Inflammatory macrophage (primary cell): ENCODE measurements at places on chromosomes 3 and 15.

DNA sequence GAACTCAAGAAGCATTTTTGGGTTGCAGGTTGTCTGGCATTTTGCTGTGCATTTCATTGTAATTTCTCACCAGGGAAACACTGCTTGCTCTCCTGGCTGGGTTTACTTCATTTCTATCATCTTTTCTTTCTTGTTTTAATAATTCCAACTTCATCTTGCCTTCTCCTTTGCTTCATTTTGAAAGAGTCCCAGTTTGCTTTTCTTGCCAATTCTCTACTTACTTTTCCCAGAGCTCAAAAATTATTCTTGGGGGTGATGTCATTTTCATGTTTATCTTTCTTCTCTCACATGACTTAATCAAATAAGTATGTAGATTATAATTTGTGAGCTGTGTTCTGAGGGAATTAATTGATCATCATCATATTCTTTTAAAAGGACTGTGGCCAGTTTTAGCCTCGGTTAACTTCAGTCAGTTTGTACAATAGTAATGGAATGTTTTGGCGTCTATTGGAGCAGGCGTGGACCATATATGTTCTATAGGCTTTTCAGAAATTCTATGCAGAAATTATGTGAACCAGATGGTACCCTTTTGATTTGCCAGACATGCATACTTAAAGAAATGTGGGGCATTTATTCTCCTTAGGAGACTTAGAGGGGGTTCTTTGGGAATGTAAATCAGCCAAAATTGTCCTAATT lies 30.1 kb downstream of the SH3GL3 start:
- DNase-seq, result no peak

DNA sequence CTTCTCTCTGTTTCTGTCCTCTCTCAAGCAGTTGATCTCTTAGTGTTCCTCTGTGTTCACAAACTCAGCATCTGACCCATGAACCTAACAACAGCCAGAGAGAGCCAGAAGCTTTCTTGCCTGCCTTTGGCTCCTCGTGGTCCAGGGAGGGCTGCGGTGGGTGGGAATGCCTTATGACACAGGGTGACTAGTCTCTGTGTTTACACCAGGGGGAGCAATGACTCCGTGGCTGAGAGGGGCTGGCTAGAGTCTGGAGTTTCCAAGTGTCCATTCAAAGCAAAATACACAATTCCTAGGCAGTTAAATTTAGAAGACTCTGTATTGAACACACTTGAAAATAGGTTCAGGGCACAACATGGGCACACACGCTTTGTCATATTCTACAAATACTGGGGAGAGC lies 370.0 kb upstream of the FRG2C start:
- peak; percentile 16 for DNase-seq

- no peak for DNase-seq
Observed at GRCh38 chr15:67968564-67968963, 85.6 kb upstream of the PIAS1 start.

- no peak for DNase-seq
Observed at GRCh38 chr3:158249183-158249582, 139.3 kb downstream of the RSRC1 start.

GRCh38 chr3:67048067-67048714 lies 50.1 kb downstream of the KBTBD8 start:
- peak; percentile 76 for DNase-seq

DNA sequence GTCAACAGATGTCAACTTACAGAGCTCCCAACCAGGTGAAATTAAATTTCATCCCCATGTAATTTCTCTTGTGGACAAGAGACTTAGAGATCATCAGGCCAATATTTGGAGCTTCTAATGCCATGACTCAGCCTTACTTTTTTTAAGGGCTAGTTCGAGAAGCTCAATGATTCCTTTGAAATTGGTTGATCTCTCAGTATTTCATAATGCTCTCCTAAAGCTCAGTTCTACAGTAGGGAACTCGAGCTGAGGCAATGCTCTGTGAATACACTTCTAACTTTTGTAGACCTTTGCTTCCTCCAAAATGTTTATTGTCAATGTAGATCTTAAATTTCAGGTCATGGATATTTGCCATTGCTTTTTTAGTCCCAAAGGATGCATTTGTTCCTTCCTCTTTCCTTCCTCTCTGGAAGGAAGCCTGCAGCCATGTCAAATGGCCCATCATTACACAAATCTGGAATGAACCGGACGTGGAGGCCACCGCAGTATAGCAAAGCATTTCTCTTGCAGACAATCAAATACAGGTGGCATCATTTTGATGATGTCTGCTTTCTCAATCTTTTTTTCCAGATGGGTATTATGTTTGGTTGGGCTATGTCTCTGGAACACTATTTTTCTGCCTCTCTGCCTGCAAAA lies 28.3 kb downstream of the STARD5 start:
- peak; percentile 42 for DNase-seq

- no peak for DNase-seq
Observed at GRCh38 chr3:127815641-127816605, 6.4 kb downstream of the MGLL start.

DNA sequence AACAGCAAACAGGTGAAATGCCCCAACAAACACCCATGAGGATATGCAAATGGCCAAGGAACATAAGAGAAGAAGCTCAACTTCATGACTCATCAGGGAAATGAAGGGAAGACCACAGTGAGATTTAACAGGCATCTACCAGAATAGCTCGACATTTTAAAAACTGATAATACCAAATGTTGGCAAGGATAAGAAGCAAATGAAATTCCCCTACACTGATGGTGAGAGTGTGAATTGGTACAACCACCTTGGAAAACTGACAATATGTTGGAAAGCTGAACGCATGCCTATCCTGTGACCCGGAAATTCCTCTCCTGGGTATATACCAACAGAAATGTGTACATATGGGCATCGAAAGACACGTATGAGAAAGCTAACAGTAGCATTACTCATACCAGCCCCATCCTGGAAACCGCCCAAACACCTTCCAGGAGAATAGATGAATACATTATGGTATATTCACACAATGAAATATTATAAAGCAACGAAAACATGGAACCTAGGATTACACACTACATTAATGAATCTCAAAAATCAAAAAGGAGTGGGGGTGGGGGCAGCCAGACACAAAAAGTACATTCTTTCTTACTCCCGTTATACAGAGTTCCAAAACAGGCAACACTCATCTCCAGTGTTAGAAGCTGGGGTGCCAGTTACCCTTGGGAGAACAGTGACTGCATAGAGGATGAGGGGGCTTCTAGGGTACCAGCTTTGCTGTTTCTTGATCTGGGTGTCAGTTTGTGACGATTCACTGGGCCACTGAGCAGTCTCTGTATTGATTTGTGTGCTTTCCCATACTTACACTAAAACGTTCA lies 16.9 kb downstream of the RFTN1 start:
- DNase-seq, result no peak

- DNase-seq, result no peak
Observed at GRCh38 chr3:118126751-118127150, 907.9 kb downstream of the IGSF11 start.

GRCh38 chr3:48558493-48559134 lies 2.0 kb upstream of the PFKFB4 start:
- peak; percentile 98 for DNase-seq

DNA sequence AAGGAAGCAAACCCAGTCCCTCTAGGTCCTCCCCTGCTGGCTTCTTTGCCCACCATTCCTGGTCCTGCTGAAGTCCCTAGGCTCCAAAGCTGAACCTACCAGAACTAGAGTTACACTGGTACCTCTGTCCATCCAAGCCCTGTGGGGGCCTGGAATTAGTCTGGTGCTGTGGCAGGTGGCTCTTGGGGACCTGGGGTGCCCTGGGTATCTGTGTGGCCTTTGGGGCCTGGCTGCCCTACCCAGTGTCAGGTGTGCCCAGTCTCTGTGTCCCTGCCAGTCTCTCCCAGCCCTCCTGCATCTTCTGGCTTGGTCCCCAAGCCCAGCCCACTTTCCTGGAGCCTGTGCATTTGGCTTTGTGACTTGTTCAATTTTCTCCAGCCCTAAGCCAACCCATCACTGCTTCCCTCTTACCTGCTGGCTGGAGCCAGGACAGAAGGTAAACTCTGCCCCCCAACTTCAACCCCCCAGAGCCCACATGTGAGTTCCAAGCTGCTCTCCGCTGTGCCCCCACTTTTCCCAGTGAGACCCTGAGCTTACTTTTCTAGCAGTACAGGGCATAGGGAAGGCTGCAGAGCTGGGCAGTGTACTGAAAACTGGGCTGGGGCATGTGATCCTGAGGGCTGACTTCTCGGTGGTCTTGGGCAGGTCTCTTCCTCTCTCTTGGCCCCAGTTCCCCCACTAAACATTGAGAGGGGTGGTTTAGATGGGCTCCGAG lies 28.3 kb upstream of the HHATL start:
- no peak for DNase-seq

GRCh38 chr15:36090286-36090946 lies 489.0 kb upstream of the CDIN1 start:
- DNase-seq, result no peak

DNA sequence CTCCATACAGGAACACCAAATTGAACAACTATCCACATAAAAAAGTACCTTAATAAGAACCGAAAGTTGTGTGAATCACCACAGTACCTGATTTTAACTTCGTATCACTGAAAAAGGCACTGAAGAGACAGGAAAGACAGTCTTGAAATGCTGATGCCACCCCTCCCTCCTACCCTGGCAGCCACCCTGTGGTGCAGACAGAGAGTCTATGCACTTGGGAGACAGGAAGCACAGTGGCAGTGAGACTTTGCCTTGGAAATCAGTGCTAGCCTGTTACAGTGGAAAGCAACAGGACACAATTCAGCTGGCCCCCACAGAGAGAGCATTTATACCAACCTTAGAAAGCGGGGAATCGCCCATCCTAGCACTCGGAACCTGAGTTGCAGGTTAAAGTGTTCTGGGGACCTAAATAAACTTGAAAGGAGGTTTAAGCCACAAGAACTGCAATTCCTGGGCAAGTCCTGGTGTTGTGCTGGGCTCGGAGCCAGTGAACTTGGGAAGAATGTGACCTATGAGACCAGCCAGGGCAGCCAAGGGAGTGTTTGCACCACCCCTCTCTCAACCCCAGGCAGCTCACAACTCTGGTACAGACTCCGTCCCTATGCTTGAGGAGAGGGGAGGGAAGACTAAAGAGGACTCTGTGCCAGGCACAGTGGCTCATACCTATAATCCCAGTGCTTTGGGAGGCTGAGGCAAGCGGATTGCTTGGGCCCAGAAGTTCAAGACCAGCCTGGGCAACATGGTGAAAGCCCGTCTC lies 240.1 kb downstream of the ISL2 start:
- DNase-seq, result no peak

DNA sequence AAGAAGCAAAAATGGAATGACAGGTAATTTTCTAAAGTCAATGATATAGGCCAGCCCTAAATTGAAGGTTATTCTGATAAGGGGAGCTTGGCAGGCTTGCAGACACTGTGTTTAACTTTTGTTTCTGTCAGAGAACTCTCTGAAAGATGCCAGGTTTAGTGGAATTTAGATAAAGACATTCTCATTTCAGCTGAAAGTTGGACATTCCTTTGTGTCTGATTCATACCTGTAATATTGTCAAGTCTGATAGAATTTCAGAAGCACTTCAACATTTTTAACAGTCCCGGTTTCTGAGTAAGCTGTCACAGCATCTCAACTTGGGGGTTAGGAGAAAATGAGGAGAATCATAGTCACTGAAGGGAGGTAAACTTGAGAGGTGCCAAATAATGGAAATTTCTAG lies 84.0 kb downstream of the DIPK2A start:
- no peak for DNase-seq
